Caudate nucleus (tissue), 63 donors: ENCODE measurements at places on chromosomes 7 and 10.

- no peak for DNase-seq
Measured at GRCh38 chr10:103849212-103849877, 6.0 kb downstream of the SH3PXD2A start.

DNA sequence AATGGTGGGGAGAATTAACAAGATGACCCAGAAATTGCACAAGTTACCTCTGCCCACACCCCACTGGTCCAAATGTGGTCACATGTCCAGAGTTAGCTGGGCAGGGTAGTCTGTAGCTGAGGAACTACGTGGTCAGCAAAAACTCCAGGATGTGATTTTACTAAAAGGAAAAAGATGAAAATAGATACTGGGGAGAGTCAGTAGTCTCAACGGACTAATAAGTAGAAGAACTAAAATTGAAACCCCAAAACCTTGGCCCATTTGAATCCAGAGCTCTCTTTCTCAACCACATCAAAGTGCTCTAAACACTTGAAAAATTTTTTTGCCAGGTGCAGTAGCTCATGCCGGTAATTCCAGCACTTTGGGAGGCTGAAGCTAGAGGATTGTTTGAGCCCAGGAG is 146.3 kb downstream of the SKIDA1 start:
- no peak for DNase-seq

- no peak for DNase-seq
Measured at GRCh38 chr7:41771717-41772116, 68.8 kb upstream of the INHBA start.

GRCh38 chr10:101655570-101655969 is 39.4 kb downstream of the FBXW4 start:
- no peak for DNase-seq

DNA sequence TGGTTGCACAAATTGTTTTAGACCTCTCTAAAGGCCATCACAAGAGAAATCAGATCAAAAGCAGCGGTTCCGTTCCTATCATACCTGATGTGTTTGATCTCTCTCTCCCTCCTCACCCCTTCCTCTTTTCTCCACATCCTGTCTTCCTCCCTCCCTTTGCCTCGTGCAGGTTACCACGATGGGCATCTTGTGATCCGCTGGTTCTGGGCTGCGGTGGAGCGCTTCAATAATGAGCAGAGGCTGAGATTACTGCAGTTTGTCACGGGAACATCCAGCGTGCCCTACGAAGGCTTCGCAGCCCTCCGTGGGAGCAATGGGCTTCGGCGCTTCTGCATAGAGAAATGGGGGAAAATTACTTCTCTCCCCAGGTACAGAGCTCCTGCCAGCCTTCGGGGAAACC is 28.5 kb upstream of the STK17A start:
- DNase-seq = no peak

GRCh38 chr7:151575410-151575809 is 55.7 kb upstream of the RHEB start:
- no peak for DNase-seq

- DNase-seq = no peak
Measured at GRCh38 chr7:121126801-121127534, 138.5 kb downstream of the CPED1 start.

GRCh38 chr10:69696073-69696731 is 66.2 kb downstream of the FAM241B start:
- DNase-seq = no peak
